PC-3 (cell line): ENCODE measurements at places on chromosomes 7 and 10. TPM values are rescaled to one million over a fixed set of nuclear protein-coding genes. Genes with fewer than 3 reads are reported as not detected.
A peak's percentile ranks its signal among the peaks of the same experiment; 100 is the strongest.

The CCSER2 gene
- 10.2 and 14.1 TPM in 2 replicates for total RNA-seq

The OR2A7 gene
- 0.69 TPM in 2 replicates for total RNA-seq

GRCh38 chr7:41637049-41637448 lies 65.8 kb downstream of the INHBA start:
- DNase-seq, result peak; percentile 25

The CPN1 gene
- total RNA-seq, result not detected in 2 replicates

GRCh38 chr10:89355394-89355931 lies 22.4 kb upstream of the IFIT1B start:
- peak; percentile 38 for DNase-seq

- peak; percentile 62 for DNase-seq
Observed at GRCh38 chr7:15305002-15305600, 256.7 kb downstream of the AGMO start.

The AKR1C3 gene
- total RNA-seq, result 15.8 and 24.0 TPM in 2 replicates

The GIMAP4 gene
- not detected in 2 replicates for total RNA-seq
